ENCODE measurements at places on chromosomes 6 and 20. TPM values are rescaled to one million over a fixed set of nuclear protein-coding genes. Genes with fewer than 3 reads are reported as not detected.

Gene MRPL14
- 35.7 TPM for total RNA-seq

Gene DDX43
- 2.3 TPM for total RNA-seq

Gene TCF15
- total RNA-seq = not detected

Gene WFDC10B
- not detected for total RNA-seq

Gene CNKSR3
- 6.6 TPM for total RNA-seq

Gene ATRN
- 36.1 TPM for total RNA-seq

All from cardiac ventricle fibroblast (primary cell).